HT-29 (cell line): ENCODE measurements at places on chromosomes 13 and 19. TPM values are rescaled to one million over a fixed set of nuclear protein-coding genes. Genes with fewer than 3 reads are reported as not detected.

The ARL11 gene
- 0.10 and 0.38 TPM in 2 replicates for total RNA-seq

The RHPN2 gene
- 89.9 and 102 TPM in 2 replicates for total RNA-seq

The ZNF841 gene
- 6.7 and 8.7 TPM in 2 replicates for total RNA-seq

DNA sequence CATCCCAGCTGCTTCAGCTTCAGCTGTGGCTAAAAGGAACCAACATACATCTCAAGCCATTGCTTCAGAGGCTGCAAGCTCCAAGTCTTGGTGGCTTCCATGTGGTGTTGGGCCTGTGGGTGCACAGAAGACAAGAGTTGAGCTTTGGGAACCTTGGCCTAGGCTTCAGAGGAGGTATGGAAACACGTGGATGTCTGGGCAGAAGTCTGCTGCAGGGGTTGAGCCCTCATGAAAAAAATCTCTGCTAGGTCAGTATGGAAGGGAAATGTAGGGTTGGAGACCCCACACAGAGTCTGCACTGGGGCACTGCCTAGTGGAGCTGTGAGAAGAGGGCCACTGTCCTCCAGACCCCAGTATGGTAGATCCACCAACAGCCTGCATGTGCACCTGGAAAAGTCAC lies 279.3 kb downstream of the MZT1 start:
- no peak for DNase-seq

DNA sequence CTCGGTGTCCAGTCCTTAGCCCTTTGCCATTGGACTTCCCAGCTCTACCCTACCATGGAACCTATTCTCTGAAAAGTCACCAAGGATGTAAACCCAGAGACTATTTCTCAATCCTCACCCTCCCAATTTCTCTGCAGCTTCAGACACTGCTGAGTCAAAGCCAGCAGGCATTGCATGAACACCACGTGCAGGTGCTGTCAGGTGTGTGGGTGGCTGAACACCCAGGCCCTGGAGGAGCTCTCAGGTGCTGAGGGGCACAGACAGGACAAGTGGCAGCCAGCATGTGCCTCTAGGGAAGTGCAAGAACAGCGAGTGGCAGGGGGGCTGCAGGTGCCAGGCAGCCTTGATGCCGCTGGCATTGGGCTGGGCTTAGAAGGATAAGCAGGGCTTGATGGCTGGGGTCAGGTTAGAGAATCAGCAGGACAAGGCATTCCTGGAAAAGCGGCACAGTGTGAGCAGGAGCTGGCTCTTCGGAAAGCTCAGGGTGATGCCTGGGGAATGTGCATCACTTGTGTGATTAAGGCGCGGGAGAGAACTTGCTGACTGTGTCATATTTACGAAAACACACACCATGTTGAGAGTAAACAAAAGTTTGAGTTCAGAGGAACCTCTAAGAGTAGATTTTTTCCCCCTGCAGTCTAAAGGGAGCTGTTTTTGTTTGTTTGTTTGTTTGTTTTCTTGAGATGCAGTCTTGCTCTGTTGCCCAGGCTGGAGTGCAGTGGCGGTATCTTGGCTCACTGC lies 83.8 kb downstream of the LNX2 start:
- DNase-seq: no peak

- DNase-seq: no peak
Measured at GRCh38 chr13:113964251-113964995, 9.5 kb downstream of the C13orf46 start.

GRCh38 chr19:6713773-6714692 lies 6.4 kb downstream of the C3 start:
- DNase-seq: no peak

GRCh38 chr19:51448411-51449016 lies 9.7 kb downstream of the SIGLEC8 start:
- DNase-seq: no peak
